Left colon (tissue), 2 donors: ENCODE measurements at places on chromosomes 5 and 9. TPM values are rescaled to one million over a fixed set of nuclear protein-coding genes. Genes with fewer than 3 reads are reported as not detected.

Gene CA9
- 0.56 TPM for total RNA-seq

Gene CDX1
- total RNA-seq: 323 TPM

Gene RNF20
- total RNA-seq: 35.0 TPM

Gene SOWAHA
- total RNA-seq: 38.8 TPM

Gene SMIM33
- total RNA-seq: 2.8 TPM

Gene GFPT2
- total RNA-seq: 1.5 TPM

Gene BTNL8
- total RNA-seq: 134 TPM

Gene NEUROG1
- not detected for total RNA-seq

Gene PCDHB8
- total RNA-seq: 0.67 TPM

Gene GDA
- total RNA-seq: 44.7 TPM

Gene ARID3C
- total RNA-seq: not detected

Gene PCDHB2
- total RNA-seq: 1.2 TPM
